ENCODE measurements at places on chromosomes 2 and 18. TPM values are rescaled to one million over a fixed set of nuclear protein-coding genes. Genes with fewer than 3 reads are reported as not detected.

- DNase-seq = no peak
- H3K4me3 ChIP-seq = no peak overlapping the region
Measured at GRCh38 chr2:98347298-98348065, 1.2 kb downstream of the CNGA3 start.

GRCh38 chr2:9401646-9402371 lies 21.5 kb downstream of the ITGB1BP1 start:
- H3K36me3 ChIP-seq = no peaks in the 10 kb centered on the region
- H3K27me3 ChIP-seq = no peaks in the 10 kb centered on the region
- no peak overlapping the region for H3K4me3 ChIP-seq
- DNase-seq = no peak

DNA sequence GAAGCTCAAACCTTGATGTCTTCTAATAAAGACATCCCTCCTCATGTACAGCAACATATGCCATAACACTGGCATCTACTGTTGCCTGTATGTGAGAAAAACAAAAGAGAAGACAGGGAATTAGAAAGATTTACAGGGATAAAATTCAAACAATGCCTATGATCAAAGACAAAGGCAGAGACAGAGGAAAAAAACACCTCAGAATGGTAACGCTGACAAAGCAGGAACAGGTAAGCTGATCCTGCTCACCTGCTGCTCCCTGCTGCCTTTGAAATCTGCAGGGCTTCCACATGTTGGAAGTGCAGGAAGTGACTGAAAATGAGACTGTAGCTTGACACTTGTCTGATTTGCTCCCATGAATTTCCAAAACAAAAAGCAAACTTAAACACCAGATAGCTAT lies 90.2 kb upstream of the DNAJC10 start:
- DNase-seq = peak; percentile 15
- no peaks in the 10 kb centered on the region for H3K36me3 ChIP-seq
- no peak overlapping the region for H3K4me3 ChIP-seq

GRCh38 chr2:46494596-46494995 lies 15.2 kb downstream of the TMEM247 start:
- H3K4me1 ChIP-seq = no peaks in the 10 kb centered on the region
- no peak overlapping the region for H3K4me3 ChIP-seq
- no peaks in the 10 kb centered on the region for H3K36me3 ChIP-seq
- no peak overlapping the region for H3K27ac ChIP-seq
- H3K27me3 ChIP-seq = no peaks in the 10 kb centered on the region

- H3K4me3 ChIP-seq = no peak overlapping the region
- H3K36me3 ChIP-seq = no peaks in the 10 kb centered on the region
Measured at GRCh38 chr2:46534589-46534988, 55.2 kb downstream of the TMEM247 start.

DNA sequence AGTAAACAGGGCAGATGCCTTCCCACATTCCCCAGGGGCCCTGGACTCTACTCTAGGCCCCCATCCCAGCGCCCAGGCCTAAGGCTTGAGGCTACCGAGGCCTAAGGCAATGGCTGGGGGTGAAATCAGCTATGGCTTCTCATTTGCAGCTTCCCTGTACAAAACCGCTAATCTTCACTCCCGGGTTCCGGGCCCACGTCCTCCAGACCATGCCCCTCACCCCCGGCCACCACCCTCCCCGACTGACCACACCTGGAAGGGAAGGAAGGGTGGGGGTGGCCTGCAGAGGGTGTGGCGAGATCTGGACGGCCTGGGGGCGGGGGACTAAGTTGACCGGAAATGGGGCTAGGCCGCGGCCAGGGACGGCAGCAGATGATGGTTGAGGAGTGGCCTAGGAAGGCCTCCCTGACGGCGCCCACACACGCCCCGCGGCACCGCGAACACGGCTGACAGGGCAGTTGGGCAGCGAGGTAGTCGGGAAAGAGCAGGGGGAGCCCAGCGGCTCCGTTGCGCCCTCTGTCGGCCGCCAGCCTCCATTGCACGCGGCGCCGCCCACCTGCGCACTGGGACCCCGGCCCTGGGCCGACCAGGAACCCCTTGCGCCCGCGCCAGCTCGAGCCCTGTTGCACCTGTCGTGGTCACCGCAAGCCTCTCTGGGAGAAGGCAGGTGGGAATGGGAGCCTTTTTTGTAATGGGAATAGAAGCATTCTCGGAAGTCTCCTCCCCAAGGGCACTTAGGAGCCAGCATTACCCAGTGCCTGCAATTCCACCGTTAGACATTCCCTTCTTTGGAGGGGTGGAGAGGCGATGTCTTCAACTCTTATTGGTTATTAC lies 117.1 kb upstream of the STPG4 start:
- no peaks in the 10 kb centered on the region for H3K36me3 ChIP-seq
- peaks cover 36% of the 10 kb centered on the region for H3K4me1 ChIP-seq
- peak; percentile 66 for DNase-seq
- peak overlapping the region; percentile 69 for H3K27ac ChIP-seq

- no peaks in the 10 kb centered on the region for H3K27me3 ChIP-seq
- H3K4me1 ChIP-seq = no peaks in the 10 kb centered on the region
- no peak for DNase-seq
- H3K4me3 ChIP-seq = no peak overlapping the region
Measured at GRCh38 chr2:182187130-182187529, 201.5 kb downstream of the PPP1R1C start.

DNA sequence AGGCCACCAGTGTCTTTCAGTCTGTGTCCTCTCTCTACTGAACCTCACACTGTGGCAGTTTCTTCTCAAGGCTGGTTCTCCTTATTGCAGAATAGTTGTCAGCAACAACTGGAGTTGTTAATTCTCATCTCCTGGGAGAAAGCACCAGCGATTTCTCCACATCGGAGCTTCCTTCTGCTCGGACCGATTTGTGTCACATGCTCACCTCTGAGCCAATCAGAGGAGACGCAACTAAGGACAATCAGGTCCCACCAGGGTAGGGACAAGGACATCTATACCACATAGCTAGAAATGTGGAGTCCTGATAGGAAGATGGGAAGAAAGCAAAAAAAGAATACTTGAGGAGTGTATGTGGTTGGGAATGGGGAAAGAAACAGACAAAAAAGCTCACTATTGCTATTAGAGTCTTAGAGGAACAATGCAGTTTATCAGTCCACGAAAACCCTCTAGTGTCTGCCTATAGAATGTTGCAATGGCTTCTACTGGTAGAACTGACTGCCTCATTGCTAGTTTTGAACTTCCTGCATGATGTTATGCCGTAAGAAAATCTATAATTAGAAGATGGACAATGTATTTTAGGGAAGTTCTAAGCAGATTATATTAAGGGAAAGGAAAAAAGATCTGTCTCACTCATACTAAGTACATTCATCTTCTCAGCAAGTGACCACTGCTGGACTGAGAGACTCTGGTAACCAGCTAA lies 169.7 kb downstream of the CDCA7 start:
- no peak overlapping the region for H3K4me3 ChIP-seq
- H3K27ac ChIP-seq = no peak overlapping the region
- no peaks in the 10 kb centered on the region for H3K36me3 ChIP-seq
- no peaks in the 10 kb centered on the region for H3K27me3 ChIP-seq
- no peaks in the 10 kb centered on the region for H3K4me1 ChIP-seq

GRCh38 chr2:220460257-220460985 lies 833.0 kb downstream of the SLC4A3 start:
- no peak for DNase-seq
- H3K4me3 ChIP-seq = no peak overlapping the region
- no peaks in the 10 kb centered on the region for H3K27me3 ChIP-seq
- no peaks in the 10 kb centered on the region for H3K36me3 ChIP-seq

DNA sequence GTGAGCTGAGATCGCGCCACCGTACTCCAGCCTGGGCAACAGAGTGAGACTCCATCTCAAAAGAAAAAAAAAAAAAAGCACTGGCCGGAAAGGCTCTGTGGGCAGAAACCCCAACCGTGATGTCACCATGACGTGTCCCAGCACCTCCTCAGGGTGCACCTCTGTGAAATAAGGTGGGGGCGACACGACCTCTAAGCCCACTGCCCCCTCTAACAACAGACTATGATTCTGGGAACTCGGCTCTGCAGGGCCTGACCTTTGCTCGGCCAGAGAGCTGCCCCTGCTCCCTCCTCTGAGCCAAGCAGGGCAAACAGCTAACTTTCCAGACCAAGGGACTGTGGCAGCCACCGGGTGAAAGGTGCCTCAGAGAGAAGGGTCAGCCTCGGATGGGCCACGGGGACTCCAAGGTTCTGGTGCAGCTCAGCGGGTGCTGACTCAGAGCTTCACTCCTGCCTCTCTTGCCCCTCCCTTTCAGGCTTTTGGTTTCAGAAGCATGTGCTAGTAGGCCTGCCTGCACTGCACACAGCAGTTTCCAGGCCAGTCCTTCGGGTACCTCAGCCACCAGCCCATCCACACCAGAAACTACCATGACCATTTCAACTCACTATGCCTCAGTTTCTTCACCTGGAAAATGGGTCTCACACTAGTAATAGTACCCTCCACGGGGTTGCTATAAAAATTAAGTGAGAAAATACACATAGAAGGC lies 8.0 kb downstream of the TMBIM1 start:
- H3K36me3 ChIP-seq = peaks cover 5% of the 10 kb centered on the region
- peaks cover 72% of the 10 kb centered on the region for H3K4me1 ChIP-seq
- H3K27ac ChIP-seq = peak overlapping the region; percentile 64
- no peak for DNase-seq
- H3K4me3 ChIP-seq = no peak overlapping the region

GRCh38 chr2:160491911-160492371 lies 1.7 kb downstream of the RBMS1 start:
- peak overlapping the region; percentile 64 for H3K27ac ChIP-seq
- peak overlapping the region; percentile 94 for H3K4me3 ChIP-seq
- DNase-seq = no peak
- no peaks in the 10 kb centered on the region for H3K27me3 ChIP-seq
- no peaks in the 10 kb centered on the region for H3K36me3 ChIP-seq
- peaks cover 12% of the 10 kb centered on the region for H3K4me1 ChIP-seq

GRCh38 chr2:170101789-170102188 lies 76.2 kb upstream of the MYO3B start:
- no peaks in the 10 kb centered on the region for H3K4me1 ChIP-seq
- DNase-seq = no peak
- H3K36me3 ChIP-seq = no peaks in the 10 kb centered on the region
- no peaks in the 10 kb centered on the region for H3K27me3 ChIP-seq
- no peak overlapping the region for H3K4me3 ChIP-seq

DNA sequence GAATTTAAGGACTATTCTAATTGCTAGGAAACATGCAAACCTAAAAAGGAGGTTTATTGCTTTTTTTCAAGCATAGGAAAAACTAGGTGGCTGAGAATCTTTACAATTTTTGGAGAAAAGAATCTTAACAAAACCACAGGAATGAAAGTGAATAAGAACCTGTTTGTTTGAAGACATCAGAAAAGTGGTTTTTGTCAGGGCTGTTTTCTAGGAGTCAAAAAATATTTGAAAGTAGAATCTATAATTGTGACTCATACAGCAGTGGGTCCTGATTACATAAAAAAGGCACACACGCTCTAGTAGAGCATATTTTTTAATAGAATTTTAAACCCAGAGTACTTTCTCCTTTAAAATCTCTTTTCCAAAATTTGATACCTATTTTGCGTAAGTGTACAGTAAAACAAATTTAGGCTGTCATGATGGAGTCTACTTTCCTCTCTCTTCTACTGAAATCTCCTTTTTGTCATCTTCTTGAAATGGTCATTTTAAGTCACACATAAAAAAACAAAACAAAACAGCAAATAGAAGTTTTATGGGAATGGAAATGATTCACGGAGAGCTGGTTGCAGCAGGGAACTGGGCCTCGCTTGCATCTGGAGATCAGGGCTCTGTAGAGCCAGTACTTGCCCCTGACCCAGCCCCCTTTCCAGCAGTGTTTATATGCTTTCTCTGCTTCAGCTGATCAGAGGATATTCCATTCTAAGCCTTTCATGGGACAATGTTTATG lies 59.1 kb upstream of the PELI1 start:
- H3K27me3 ChIP-seq = no peaks in the 10 kb centered on the region
- peaks cover 29% of the 10 kb centered on the region for H3K4me1 ChIP-seq
- no peak overlapping the region for H3K4me3 ChIP-seq

GRCh38 chr2:136764452-136765255 lies 691 bp upstream of the THSD7B start:
- no peaks in the 10 kb centered on the region for H3K36me3 ChIP-seq
- H3K4me1 ChIP-seq = peaks cover 8% of the 10 kb centered on the region
- H3K4me3 ChIP-seq = no peak overlapping the region
- H3K27me3 ChIP-seq = no peaks in the 10 kb centered on the region
- H3K27ac ChIP-seq = no peak overlapping the region
- DNase-seq = no peak

DNA sequence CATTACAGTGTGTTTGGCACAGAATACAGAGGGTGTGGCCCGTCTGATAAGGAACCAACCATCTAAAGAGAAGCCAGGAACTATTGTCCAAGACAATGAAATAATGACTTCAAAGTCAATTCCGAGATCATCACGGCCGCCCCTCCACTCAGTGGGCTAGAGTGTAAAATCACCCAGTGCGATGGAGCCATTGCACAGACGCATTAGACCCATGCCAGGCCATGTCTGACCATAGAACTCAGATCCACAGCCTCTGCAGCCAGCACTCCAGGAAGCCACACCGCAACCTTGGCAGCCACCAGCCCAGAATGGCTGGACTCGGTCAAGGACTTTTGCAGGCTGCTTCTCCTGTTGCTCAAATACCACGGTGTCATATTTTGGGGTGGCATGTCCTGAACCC lies 835.7 kb downstream of the DCDC2C start:
- H3K4me3 ChIP-seq = no peak overlapping the region
- H3K27ac ChIP-seq = no peak overlapping the region
- no peak for DNase-seq
- H3K36me3 ChIP-seq = no peaks in the 10 kb centered on the region
- no peaks in the 10 kb centered on the region for H3K27me3 ChIP-seq
- no peaks in the 10 kb centered on the region for H3K4me1 ChIP-seq

GRCh38 chr2:29524652-29525051 lies 396.7 kb downstream of the ALK start:
- H3K27me3 ChIP-seq = no peaks in the 10 kb centered on the region
- no peak for DNase-seq
- H3K27ac ChIP-seq = no peak overlapping the region
- H3K4me3 ChIP-seq = no peak overlapping the region

- H3K36me3 ChIP-seq = no peaks in the 10 kb centered on the region
- H3K4me3 ChIP-seq = no peak overlapping the region
- no peak overlapping the region for H3K27ac ChIP-seq
- H3K4me1 ChIP-seq = peaks cover 17% of the 10 kb centered on the region
- no peak for DNase-seq
- no peaks in the 10 kb centered on the region for H3K27me3 ChIP-seq
Measured at GRCh38 chr2:218875692-218876246, 4.9 kb upstream of the WNT10A start.

- H3K27ac ChIP-seq = peak overlapping the region; percentile 40
- no peaks in the 10 kb centered on the region for H3K36me3 ChIP-seq
- no peaks in the 10 kb centered on the region for H3K27me3 ChIP-seq
- peaks cover 16% of the 10 kb centered on the region for H3K4me1 ChIP-seq
- H3K4me3 ChIP-seq = no peak overlapping the region
Measured at GRCh38 chr18:33605250-33605649, 27.2 kb downstream of the ASXL3 start.

Gene CCDC121
- total RNA-seq = 4.7 TPM

Gene EPHA4
- 95.5 TPM for total RNA-seq

Gene SERPINB11
- not detected for total RNA-seq

Gene RESP18
- not detected for total RNA-seq

Gene CCDC85A
- not detected for total RNA-seq

Gene FAM110C
- 3.2 TPM for total RNA-seq

Gene UPP2
- not detected for total RNA-seq

Gene CRYGD
- total RNA-seq = not detected

Gene TRIM54
- 0.25 TPM for total RNA-seq

Gene GATA6
- total RNA-seq = 124 TPM

Gene LRRC30
- total RNA-seq = not detected
